Upper lobe of left lung (tissue), 6 donors: ENCODE measurements at places on chromosomes 13 and 19. TPM values are rescaled to one million over a fixed set of nuclear protein-coding genes. Genes with fewer than 3 reads are reported as not detected.

DNA sequence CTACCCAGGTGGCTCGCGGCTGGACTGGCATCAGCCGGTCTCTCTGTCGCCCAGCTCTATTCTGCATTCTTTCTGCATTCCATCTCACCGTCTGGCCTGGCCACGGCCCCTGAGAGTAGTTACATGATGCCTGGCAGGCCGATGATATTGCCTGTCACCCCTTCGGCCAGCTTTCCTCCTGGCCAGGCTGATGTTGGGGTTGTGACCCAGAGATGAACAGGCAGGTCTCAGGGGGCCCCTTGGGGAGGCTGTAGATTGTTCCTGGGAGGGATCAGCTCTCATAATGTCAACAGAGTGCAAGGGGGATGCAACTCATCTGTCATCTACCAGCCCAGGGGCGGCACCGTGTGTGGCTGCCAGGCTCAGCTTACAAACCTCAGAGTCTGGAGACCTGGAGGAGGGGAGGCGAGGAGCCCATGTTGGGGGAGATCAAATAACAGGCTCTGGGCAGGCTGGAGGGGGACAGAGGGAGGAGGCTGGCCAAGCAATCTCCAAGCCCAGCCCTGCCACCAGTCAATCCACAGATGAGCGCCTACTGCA, 13.6 kb upstream of the FBXO17 start:
- no peaks in the 10 kb centered on the region for H3K27me3 ChIP-seq
- no peak for DNase-seq
- no peak overlapping the region for H3K4me3 ChIP-seq
- no peak overlapping the region for H3K27ac ChIP-seq
- H3K4me1 ChIP-seq: no peaks in the 10 kb centered on the region
- no peaks in the 10 kb centered on the region for H3K36me3 ChIP-seq

DNA sequence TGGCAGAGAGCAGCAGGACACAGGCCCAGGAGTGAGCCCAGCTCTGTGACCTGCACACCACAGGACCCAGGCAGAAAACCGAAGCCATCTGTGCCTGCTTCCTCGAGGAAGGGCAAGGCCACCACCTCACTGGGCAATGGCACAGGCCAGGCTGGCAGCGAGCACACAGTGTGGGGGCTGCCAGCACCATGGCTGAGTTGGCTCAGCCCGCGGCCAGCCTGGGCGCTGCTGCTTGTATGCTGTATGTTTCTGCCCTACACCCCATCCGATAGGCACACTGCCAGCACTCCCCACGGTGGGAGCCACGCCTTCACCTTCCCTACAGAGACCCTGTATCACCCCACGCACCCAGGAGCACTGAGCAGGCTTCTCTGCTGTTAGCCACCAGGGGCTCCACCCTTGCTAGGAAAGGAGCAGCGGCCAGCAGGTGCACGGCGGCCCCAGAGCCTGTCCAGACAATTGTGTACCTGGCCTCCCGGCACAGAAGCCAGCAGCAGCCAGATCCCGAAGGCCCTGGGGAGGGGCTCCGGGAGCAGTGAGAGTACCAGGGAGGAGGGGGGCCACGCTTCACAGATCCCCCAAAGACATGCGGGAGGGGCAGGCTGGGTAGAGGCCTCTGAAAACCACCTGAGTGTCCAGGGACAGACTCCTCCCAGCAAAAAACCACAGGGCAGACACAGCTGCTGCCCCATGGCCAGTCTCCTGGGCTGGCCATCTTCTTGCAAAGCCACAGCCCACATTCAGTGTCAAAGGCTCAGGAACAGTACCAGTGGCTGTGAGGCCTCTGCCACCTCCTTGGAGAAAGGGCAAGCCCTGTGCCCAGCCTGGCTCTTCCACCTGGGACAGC, 56.1 kb downstream of the MLLT1 start:
- peaks cover 38% of the 10 kb centered on the region for H3K36me3 ChIP-seq
- no peaks in the 10 kb centered on the region for H3K27me3 ChIP-seq
- H3K4me1 ChIP-seq: peaks cover 40% of the 10 kb centered on the region
- H3K4me3 ChIP-seq: no peak overlapping the region
- DNase-seq: peak; percentile 69

DNA sequence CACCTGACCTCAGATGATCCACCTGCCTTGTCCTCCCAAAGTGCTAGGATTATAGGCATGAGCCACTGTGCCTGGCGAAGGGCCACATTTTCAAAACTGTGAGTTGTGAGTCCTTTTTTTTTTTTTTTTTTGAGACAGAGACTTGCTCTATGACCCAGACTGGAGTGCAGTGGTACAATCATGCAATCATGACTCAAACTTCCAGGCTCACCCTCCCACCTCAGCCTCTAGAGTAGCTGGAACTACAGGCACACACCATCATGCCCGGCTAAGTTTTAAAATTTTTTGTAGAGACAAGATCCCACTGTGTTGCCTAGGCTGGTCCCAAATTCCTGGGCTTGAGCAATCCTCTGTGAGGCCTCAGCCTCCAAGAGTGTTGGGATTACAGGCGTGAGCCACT, 3.8 kb upstream of the MYPOP start:
- H3K4me1 ChIP-seq: peaks cover 8% of the 10 kb centered on the region
- no peak overlapping the region for H3K27ac ChIP-seq
- no peak overlapping the region for H3K4me3 ChIP-seq
- H3K36me3 ChIP-seq: no peaks in the 10 kb centered on the region
- DNase-seq: no peak
- H3K27me3 ChIP-seq: no peaks in the 10 kb centered on the region

DNA sequence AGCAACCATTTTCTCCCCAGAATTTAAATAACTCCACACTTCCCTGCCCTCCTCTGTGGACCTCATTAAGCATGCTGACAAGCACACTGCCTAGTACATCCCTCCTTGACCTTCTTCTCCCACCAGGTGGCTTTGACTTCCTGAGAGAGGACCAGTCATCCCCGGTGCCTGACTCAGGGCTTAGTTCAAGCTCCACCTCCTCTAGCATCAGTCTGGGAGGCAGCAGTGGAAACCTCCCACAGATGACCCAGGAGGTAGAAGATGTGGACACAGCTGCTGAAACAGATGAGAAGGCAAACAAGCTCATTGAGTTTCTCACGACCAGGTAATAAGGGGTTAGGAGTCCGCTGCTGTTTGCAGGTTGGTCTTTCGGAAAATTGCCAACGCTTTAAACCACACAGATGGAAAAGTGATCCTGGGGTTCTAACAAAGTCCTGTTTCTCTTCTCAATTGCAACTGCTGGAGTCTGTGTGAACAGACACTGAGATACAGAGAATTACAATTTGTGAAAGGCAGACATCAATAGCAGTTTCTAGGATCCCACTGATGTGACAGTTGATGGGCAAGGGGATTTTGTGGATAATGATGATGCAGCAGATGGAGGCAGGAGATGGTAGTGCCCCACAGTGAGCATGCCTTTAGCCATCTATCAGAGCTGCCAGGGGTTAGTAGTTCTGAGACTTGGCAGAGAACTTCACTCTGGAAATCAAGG, 86.7 kb downstream of the ZAR1L start:
- peaks cover 3% of the 10 kb centered on the region for H3K4me1 ChIP-seq
- peaks cover 8% of the 10 kb centered on the region for H3K36me3 ChIP-seq
- no peak for DNase-seq
- no peaks in the 10 kb centered on the region for H3K27me3 ChIP-seq
- H3K27ac ChIP-seq: no peak overlapping the region

DNA sequence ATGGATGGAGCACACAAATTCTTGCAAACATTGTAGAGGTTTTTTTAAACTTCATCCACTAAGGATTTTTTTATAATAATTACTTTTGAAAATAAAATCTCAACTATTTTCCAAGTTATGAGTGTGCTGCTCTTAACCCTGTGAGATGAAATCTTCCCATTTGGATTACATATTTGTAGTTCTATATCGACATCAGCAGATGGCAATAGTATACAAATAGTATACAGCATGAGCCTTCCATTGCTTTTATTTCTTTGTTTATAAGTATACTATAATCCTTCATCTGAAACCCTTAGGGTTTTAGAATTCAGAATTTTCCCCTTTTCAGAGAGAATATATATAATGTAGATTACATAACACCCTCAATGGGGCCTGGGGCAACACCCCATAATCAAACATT, 70.5 kb downstream of the GJA3 start:
- no peak for DNase-seq
- peaks cover 7% of the 10 kb centered on the region for H3K36me3 ChIP-seq
- H3K27me3 ChIP-seq: no peaks in the 10 kb centered on the region
- no peaks in the 10 kb centered on the region for H3K4me1 ChIP-seq
- H3K27ac ChIP-seq: no peak overlapping the region

- H3K4me3 ChIP-seq: no peak overlapping the region
- H3K27ac ChIP-seq: no peak overlapping the region
- no peaks in the 10 kb centered on the region for H3K36me3 ChIP-seq
Observed at GRCh38 chr13:48892053-48892687, 83.5 kb upstream of the FNDC3A start.

DNA sequence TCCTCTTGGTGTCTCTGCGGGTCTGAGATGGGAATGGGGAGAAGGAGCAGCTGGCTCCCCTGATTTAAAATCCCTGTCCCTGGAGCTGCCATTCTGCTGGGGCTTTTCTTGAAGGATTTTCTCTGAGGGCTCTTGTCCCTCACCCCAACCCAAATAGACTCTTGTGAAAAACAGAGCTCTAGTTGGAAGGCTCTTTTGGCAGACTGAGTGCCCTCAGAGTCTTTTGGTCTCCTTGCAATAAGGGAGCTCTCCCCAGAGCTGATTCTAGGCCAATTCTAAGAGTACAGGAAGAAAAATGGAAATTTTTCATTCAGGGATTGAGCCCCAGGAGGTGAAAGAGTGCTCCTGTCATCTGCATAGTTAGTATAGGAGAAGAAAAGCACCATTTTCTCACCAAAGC, 238.3 kb downstream of the COG6 start:
- DNase-seq: no peak
- H3K4me3 ChIP-seq: no peak overlapping the region
- H3K36me3 ChIP-seq: no peaks in the 10 kb centered on the region
- H3K27me3 ChIP-seq: no peaks in the 10 kb centered on the region
- H3K27ac ChIP-seq: no peak overlapping the region

Gene KLHL1
- total RNA-seq: not detected

Gene ZNF492
- total RNA-seq: not detected

Gene CTXN1
- total RNA-seq: 6.2 TPM

Gene APOC4
- total RNA-seq: not detected

Gene C13orf42
- total RNA-seq: not detected

Gene FUT3
- total RNA-seq: 19.5 TPM

Gene ZNF571
- total RNA-seq: 14.6 TPM

Gene RDH8
- not detected for total RNA-seq

Gene IRGQ
- 21.2 TPM for total RNA-seq
